Stimulated activated CD4-positive, alpha-beta T cell treated with anti-CD3 and anti-CD28 coated beads, TNF-alpha, amount 100 ng/mL, for 1 hour (primary cell): ENCODE measurements at places on chromosomes 11 and 22.

DNA sequence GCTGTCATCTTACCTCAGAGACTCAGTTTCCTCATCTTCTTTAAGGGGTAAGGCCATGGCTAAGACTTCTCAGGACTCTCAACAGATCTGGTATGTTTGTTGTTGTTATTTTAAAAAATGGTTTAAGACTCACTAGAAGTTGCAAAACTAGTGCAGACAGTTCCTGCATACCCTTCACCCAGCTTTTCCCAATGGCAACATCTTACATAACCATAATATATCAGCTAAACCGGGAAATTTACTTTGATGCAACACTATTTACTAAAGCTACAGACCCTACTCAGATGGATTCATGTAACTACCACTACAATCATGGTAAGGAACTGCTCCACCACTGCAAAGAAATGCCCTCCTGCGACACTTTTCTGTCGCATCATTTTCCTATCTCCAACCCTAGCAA is 20.4 kb downstream of the LGR4 start:
- DNase-seq: no peak

DNA sequence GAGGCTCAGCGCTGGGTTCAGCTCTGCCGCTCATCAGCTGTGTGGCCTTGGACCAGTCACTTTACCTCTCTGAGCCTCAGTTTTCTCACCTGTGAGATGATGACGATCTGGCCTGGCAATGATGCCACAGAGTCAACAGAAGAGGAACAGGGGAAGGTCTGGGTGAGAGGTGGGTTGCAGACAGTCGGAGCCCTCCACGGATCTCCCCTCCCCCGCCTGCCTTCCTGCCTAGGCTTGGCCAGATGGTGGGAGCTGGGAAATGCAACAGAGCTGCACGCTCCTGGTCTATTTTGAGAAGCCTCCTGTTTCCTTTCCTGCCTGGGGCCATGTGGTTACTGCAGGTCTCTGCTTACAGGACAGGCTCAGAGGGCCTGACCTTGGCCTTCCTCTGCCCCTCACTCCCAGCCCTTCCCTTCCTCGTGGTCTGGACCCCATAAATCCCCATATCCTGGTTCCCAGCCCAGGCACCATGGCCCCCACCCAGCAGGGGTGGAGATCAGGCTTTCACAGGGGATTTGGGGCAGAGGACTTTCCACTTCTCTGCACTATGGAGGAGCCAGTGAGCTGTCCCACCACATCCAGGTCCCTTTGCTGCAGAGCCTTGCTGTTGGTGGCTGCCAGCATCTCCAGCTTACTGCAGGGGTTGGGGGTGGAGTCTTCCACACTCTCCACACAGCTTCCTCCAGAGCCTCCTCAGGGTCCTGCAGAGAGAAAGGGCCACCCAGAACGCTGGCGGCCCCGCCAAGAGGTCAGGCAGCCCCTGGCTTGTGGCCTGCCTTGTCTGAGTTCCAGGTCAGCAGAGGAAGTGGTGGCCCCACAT is 46.9 kb downstream of the C11orf96 start:
- no peak for DNase-seq

DNA sequence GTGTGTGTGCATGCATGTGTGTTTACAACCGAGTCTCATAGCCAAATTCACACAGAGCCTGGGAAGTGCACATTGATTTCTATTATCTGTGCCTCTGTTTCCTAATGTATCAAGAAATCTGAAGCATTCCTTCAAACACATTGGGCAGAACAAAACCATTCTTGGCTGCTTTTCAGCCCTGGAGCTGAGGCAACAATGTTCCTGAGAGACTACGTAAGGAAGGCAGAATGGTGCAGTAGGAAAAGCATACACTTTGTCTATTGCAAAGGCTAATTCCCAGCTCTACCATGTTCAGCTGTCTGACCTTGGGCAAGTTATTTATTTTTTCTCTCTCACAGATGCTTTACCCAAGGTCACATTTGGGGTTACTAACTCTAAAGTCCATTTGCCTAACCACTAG is 575.5 kb downstream of the SOX6 start:
- DNase-seq: no peak

DNA sequence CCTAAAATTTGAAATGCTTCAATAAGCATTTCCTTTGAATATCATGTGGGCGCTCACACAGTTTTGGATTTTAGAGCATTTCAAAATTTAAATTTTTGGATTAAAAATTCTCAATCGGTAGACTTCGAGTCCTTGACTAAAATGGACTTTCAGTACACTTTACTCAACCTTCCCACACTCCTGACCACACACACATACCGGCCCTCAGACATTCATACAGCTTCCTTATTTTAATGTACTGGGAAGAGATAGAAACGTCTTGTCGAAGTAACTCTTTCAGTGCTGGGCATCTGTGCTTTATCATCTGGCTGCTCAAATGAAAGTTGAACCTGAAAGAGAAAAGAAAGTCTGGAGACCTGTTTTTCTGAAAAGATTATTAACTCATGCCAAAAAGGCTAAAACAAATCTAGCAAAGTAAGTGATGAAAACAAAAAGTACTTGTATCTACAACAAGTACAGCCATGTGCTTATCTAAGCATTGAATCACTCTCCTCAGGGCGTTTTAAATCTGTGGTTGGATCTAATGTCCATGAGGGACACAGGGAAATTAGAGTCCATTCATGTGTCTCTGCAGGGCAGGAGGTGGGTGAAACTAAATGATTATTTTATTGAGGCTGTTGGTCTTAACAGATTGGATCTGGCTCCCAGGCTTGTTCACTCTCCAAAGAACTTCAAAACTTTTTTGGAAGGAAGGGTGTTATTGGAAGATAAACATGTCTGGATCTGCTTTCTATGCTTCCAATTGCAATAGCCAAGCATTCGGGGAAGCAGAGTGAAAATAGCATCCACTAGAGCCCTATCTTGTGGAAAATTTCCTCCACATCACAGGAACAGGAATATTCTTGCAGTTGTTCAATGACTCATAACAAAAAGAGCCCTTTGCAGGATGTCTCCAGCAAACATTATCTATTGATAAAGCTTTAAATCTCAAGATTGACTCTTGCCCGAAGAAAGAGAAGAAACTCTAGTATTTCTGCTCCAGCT is 47.0 kb downstream of the CARD18 start:
- DNase-seq: no peak

- DNase-seq: no peak
These were observed 120.0 kb downstream of the CADM1 start for GRCh38 chr11:115384236-115384635.

- no peak for DNase-seq
These were observed 14.2 kb upstream of the TLCD5 start for GRCh38 chr11:120310870-120311269.
